ENCODE measurements at places on chromosomes 12 and 14.

DNA sequence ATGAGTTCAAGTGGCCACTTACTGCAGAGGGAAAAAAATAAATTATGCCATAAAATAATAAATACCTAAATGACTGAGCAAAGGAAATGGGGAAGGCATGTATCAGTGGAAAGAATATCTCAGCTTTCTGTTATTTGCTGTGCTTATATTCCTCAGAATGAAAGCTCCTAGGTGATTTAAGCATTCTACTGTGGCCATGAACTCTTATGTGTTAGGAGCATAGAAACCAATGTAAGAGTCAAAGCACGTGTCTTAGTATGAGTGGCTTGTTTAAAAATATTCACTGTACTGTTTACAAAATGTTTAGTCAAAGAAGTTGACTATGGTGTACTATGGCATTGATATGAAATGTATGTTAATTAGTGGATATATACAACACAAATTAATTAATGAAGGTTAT is 59.0 kb upstream of the RTL1 start:
- DNase-seq = no peak

DNA sequence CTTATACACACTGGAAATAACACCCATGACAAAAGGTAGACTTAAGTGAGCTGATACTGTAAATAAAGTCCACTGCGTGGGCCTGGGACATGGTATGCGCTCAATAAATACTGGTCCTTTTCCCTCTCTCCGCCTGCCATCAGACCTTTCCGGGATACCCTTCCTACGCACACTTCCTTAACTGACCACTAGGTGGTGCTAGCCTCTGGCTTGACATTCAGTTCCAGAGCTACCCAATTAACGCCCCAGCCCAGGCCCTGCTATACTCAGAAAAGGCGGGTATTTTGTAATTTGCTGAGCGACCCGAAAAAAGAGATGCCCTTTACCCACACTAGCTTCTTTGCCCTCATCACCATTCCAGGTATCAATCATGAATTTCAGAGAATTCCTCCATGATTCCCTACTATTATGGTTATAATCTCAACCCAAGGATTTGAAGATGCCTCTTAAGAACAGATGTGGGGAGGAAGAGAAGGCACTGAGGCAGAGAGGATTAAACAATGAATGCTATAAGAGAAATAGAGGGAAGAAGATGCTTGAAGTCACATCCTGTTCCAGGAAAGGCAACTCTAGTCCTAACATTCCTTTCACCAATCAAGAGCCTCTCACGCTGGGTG is 3.9 kb upstream of the LRP1 start:
- peak; percentile 78 for DNase-seq

- no peak for DNase-seq
Observed at GRCh38 chr14:105096206-105096875, 31.1 kb upstream of the GPR132 start.

GRCh38 chr14:101634850-101635748 is 73.8 kb downstream of the DIO3 start:
- DNase-seq = no peak

- no peak for DNase-seq
Observed at GRCh38 chr14:90569606-90570387, 173.0 kb downstream of the CALM1 start.

DNA sequence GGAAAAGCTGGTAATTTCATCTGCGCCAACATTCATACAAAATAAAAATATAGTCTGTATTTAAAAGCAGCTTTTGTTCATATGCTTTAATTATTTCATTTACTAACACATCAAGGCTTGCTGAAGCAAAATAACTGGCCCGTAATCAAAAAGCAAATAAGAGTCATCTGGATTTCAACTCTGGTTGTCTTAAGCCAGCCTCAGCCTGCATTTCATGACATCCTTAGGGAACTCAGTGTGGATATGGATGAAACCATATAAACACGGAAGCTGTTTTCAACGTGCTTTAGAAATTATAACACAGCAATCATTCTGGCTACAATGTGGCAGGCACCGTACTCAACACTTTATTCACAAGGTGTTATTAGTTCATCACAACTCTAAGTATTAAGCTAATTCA is 852 bp downstream of the COX16 start:
- DNase-seq = no peak

- DNase-seq = no peak
Observed at GRCh38 chr12:124772289-124773170, 91.1 kb downstream of the SCARB1 start.

DNA sequence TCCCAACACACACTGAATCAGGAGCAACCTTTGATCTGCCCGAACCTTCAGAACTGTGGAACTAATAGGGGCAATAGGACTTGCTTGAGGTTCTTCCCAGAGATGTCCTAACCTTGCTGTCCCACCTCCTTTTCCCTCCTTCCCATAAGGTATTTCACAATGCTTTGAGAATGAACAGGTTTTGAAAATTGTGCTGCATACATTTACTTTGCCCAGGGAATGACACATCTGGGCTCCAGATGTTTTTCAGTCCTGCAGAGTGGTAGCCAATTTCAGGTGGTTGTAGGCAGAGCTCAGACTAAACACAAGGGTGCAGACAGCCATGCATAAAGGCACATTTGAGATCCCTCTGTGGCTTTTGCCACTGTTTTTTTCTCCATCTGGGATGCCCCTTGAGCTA is 206.7 kb upstream of the PWP1 start:
- DNase-seq = no peak

DNA sequence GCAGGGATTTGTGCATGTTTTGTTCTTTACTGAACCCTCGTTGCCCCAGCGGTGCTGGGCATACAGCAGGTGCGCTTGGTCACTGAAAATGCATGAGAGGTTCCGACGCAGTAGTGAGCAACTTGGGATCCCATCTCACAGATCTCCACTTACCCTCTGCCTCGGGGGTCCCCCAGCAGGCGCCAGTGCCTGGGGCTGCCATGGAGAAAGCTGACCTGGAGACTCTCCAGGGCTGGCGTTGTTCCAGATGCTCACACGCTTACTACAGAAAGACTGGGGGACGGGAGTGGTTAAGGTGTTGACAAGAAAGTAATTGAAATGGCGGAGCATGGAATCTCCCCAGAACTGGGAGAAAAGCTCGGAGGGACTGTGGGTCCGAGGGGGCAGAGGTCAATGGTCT is 14.2 kb downstream of the GLT1D1 start:
- DNase-seq = no peak

- DNase-seq = no peak
Observed at GRCh38 chr14:105343194-105343593, 28.6 kb downstream of the PACS2 start.

DNA sequence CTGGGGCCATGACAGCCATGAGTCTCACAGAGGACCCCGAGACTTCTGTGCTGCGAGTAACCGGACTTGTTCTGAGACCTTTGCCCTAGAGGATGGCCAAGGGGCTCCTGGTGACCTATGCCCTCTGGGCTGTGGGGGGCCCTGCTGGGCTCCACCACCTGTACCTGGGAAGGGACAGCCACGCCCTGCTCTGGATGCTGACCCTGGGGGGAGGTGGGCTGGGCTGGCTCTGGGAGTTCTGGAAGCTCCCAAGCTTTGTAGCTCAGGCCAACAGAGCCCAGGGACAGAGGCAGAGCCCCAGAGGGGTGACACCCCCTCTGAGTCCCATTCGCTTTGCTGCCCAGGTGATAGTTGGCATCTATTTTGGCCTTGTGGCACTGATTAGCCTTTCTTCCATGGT is 2.1 kb downstream of the DNAJC22 start:
- no peak for DNase-seq

GRCh38 chr14:30443368-30444007 is 115.5 kb upstream of the G2E3 start:
- DNase-seq = peak; percentile 21

Data from HEK293T (cell line).